Dermis microvascular lymphatic vessel endothelial cell (primary cell): ENCODE measurements at places on chromosomes 12 and 14. TPM values are rescaled to one million over a fixed set of nuclear protein-coding genes. Genes with fewer than 3 reads are reported as not detected.

CLEC1B gene
- not detected in 2 replicates for total RNA-seq

GNB3 gene
- total RNA-seq = 0.13 and 0.25 TPM in 2 replicates

GRCh38 chr12:115190010-115190770 lies 506.2 kb upstream of the TBX3 start:
- no peak for DNase-seq

PTPRB gene
- total RNA-seq = 73.6 and 113 TPM in 2 replicates

DNA sequence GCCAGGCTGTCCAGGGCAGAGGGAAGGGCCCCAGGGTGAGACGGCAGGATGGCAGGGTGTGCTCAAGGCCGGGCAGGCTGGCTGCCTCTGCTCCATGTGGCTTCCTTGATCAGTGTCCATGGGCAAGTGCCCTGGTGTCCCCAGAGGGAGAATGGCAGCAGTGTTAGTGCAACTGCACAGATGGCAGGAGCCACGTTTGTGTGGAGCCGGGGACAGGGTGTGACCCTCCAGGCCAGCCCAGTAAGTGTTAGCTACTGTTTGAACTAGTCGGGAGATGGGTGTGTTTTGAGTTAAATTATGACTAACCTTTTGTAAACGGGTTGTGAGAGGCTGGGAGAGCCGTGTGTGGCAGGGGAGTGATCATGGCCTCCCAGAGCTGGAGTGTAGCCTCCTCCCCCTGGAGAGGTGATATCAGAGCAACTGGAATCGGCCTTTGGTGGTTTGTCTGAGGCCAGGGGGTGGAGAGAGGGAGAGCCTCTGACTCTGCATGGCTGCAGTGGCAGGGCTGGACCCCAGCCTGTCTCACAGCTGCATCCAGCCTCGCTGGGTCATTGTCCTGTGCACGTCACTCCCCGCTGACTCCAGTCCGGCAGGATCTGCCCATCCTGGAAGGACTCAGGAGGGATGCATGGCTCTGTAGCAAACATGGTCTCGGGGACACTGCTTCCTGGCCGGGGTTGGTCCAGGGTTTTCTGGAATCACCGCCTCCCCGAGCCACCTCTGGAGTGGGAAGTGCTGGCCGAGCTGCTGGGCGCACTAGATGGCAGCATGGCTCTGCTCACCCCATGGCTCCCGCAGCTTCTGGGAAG lies 27.8 kb downstream of the AACS start:
- DNase-seq = no peak

FBLN5 gene
- 0.26 and 0.89 TPM in 2 replicates for total RNA-seq

GRCh38 chr12:91326058-91327027 lies 143.7 kb upstream of the DCN start:
- peak; percentile 30 for DNase-seq

DNA sequence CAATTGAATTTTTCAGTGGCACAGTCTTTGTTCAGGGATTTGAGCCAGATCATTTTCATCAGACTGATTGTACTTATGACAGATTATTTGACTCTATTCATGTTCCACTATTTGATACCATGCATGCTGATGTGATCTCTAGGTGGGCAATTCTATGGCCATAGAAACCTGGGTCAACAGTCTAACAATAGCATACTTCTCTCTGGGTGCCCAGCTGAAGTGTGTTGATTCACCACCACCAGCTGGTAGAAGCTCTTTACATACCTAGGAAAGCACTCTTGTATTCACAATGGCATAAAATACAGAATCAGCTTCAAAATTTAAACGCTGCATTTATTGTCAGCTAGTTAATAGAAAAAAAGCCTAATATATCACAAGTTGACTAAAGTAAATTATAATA lies 90.2 kb upstream of the TMTC2 start:
- no peak for DNase-seq

TAS2R9 gene
- total RNA-seq = not detected in 2 replicates

DNA sequence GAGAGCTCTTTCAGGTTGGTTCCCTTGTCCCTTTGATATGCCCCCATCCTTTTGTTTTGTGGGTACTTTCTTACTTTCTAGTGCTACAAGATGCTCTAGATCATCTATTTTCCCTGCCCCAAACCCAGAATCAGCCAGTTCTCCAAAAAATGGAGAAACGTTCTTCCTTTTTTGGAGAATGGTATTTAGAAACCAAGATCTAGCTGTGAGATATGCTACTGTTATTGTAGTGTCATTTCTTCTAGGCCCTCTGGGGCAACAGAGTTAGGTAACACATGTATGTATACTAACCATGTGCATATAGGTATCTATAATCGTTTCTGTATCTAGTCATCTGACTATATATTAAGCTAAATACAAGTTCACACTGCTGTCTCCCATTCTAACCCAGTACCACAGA lies 6.9 kb upstream of the IGFBP6 start:
- no peak for DNase-seq

BMAL2 gene
- 25.4 and 31.8 TPM in 2 replicates for total RNA-seq

GRCh38 chr14:101248840-101249675 lies 312.2 kb upstream of the DIO3 start:
- no peak for DNase-seq

DNA sequence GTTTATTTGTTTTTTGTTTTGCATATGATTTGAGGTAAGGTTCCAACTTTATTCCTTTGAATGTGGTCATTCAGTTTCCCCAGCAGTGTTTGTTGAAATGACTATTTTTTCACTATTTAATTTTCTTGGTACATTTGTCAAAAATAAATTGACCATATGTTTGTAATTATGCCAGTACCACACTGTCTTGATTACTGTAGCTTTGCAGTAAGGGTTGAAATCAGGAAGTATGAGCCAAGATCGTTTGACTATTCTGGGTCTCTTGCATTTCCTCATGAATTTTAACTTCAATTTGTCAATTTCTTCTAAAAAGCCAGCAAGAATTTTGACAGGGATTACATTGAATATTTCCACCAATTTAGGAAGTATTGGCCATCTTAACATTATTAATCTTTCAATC lies 199.3 kb upstream of the PPFIA2 start:
- no peak for DNase-seq

DNA sequence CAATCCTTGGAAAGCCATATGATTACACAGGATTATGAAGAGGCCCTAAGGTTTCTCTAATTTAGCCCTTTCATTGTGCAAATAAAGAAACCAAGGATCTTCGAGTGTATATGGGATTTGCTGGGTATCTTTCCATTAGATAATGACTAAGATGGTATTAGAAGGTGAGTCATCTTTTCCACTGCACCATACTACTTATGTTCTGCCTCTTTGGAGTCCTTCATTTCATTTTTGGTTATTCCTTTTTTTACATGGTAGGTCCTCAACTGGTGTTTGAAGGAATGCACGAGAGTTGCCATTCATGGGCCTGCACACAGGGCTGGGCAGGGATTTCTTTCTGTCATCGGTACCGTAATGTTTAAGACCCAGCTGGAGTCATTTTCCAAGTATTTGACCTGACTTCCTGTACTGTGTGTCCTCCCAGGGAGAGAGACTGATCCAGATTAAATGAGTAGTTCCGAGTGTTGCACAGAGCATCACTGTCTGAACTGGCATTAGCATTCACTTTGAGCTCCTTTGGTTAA lies 85.7 kb downstream of the BORCS5 start:
- DNase-seq = peak; percentile 72

- no peak for DNase-seq
Measured at GRCh38 chr14:44833376-44834060, 128.2 kb downstream of the KLHL28 start.

DNA sequence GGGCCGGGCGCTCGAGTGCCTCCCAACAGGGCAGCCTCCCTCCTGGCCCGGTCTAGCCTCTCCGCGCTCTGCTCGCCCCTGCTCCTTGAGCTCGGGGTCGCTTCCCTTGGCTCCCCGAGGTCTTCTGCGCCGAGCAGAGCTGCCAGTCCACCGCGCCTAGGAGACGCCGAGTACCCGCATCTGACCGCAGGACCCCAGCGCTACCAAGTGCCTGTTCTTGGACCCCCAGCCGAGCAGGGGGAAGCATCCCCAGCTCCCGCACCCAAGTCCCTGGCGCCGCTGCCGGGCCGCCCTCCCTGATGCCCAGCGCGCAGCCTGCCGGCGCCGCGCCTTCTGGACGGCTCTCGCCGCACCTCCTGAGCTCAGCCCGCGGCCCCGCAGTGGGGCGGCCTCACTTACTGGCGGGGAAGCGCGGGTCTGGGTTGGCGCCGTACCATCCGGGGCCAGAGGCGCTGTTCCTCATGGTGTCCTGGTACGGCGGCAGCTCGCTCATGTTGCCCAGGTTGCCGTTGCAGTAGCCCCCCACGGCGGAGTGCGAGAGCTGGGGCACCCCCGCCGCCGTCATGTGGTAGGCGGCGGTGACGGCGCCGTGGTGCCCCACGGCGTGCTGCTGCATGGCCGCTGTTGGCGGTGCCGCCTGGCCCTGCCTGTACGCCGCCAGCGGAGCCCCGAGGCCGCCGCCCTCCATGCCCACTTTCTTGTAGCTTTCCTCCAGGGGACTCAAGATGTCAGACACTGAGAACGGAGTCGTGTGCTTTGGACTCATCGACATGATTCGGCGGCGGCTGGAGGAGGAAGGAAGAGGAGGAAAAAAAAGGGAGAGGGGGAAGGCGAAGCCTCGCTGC lies 1.2 kb downstream of the NKX2-1 start:
- DNase-seq = no peak

GALNT16 gene
- total RNA-seq = 0.13 TPM in 2 replicates

DNA sequence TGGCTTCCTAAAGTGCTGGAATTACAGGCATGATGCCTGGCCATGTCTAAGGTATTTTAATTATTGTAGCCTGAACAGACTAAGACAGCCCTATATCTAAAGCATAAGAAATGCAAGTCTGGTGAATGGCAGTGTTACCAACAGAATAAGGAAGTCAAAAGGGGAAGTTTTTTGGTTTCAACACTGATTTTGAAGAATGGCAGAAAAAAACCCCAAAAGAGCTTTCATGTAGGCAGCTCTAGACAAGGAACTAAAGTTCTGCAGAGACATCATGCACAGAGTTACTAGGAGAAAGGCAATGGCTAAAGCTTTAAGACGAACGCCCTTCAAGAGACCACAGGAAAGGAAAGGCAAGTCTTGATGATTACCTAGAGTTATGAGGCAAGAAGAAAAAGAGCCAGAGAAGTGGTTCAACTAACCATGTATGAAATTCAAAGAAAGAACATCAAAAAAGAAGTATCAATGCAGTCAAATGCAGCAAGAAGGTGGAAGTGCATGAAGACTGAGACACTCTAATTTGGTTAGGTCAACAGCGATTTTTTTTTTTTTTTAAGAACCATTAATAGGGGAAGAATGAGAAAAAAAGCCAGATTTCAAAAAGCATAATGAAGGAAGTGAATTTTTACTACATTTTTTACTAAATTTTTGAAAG lies 50.8 kb downstream of the RPS6KA5 start:
- no peak for DNase-seq

DNA sequence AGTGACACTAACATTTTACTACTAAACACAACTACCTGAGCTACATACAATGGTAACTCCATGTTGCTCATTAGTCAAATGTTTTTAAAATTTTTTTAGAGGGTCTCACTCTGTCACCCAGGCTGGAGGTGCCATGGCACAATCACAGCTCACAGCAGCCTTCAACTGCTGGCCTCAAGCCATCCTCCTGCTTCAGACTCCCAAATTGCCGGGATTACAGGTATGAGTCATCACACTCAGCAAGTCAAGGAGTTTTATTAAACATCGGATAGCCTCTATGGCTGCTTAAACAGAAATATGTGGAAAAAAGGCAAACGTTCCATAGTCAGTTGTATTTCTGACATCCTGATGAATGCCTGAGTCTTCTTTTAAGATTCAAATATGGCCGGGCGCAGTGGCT lies 11.1 kb upstream of the NPFF start:
- DNase-seq = no peak

GRCh38 chr14:29601616-29602015 lies 326.0 kb downstream of the PRKD1 start:
- DNase-seq = no peak

DNA sequence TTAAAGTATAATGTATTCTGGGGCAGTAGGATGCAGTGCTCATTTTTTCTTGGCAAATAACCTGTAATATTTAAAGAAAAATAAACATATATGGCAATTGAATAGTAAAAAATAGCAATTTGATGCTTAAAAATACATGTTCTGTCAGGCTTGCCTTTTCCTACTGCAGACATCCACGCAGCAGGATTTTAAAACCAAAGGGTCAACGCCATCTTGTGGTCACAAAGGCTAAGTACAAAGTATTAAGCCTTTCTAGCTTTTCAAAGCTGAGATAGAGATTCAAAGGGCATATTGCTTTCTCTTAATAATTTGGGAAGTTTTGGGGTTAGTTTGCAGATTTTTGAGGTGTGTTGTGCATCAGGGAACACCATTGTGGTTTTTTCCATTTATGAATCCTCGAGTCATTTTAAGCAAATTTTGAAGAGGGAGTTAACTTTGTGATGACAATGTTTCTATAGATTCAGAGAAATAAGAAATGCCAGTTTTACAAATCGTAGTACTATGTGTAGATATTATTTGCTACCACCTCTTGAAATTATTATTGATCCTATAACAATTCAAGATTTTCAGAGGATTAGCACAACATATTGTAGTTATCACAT lies 4.7 kb upstream of the CCER1 start:
- DNase-seq = peak; percentile 30

- no peak for DNase-seq
Measured at GRCh38 chr12:124570810-124571209, 3.4 kb upstream of the NCOR2 start.

GRCh38 chr14:100566119-100566518 lies 21.1 kb downstream of the BEGAIN start:
- no peak for DNase-seq

GNPNAT1 gene
- 24.1 and 29.0 TPM in 2 replicates for total RNA-seq

- DNase-seq = no peak
Measured at GRCh38 chr12:131351319-131352028, 359.4 kb upstream of the SFSWAP start.

DNA sequence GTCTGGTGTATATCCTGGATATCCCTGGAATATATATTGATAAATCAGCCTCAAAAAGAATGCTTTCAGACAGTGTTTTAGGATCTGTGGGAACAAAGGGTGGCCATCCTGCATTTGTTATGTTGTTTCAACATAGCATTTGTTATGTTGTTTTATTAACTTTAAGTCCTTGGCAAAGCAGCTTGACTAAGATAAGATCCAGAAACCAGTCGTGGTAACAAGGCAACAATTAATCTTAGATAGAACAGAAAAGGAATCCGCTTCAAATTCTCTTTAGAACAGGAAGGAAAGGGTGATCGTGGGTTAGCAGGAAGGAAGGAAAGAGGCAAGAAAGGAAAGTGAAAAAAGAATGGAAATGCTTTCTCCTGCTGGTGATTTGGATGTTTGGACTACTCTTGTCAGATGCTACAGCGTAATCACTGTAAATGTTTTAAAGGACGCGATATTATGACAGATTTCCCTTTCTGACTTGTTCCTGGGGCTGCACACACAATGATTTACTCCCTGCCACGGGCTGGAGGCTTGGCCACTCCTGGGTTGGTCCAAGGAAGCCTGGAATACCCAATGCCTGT lies 443.3 kb downstream of the DPF3 start:
- DNase-seq = no peak
